ENCODE measurements at places on chromosomes 11 and 22.

DNA sequence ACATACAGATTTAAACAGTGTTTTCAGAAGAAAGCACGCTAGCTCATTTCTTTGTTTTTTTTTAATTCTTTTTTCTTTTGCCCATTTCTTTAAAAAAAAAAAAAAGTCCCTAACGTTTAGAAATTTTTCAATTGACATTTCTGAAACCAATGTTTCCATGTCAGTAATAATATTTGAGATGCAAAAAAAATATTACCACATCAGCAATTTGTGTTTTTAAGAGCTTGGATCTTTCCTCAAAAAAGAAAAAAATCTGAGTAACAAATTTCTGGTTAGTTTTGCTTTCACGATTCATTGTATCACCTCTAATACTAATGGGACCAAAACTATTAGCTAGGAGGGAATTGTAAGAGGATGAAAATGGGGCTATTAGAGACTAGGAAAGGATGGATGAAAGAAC is 39.9 kb upstream of the ASPHD2 start:
- DNase-seq: no peak

- DNase-seq: no peak
These were observed 1.3 kb upstream of the BBS1 start for GRCh38 chr11:66509131-66509561.

GRCh38 chr11:120168960-120169681 is 31.2 kb upstream of the TRIM29 start:
- peak; percentile 81 for DNase-seq

- no peak for DNase-seq
These were observed 155.7 kb downstream of the BBOX1 start for GRCh38 chr11:27196203-27196897.

DNA sequence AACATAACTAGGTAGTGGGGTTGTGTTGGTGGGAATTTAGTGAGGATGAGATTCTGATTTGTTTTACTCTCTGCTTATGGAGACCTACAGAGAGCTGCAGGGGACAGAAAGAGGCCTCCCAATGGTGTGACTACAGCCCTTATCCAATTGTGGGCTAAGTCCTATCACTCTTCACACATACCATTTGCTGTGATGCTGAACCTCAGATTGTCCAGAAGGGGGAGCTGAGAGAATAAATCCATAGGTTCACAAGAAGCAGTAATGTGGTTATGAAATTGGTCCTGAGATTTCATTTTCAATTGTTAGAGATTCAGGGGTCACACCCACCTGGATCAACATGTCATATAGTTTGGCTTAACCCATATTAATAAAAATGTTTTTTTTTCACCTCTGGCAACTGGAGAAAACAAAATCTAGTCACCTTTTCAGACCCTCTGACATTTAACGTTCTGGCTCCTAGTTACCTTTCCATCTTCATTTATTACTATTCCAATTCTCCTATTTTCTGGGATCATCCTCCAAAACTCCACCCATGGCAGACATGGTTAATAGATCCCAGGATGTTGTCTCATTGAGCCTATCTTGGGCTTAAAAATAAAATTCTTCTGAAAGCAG is 53.3 kb upstream of the PTPN5 start:
- DNase-seq: peak; percentile 68

GRCh38 chr11:104798789-104799188 is 99.5 kb downstream of the CASP12 start:
- no peak for DNase-seq

DNA sequence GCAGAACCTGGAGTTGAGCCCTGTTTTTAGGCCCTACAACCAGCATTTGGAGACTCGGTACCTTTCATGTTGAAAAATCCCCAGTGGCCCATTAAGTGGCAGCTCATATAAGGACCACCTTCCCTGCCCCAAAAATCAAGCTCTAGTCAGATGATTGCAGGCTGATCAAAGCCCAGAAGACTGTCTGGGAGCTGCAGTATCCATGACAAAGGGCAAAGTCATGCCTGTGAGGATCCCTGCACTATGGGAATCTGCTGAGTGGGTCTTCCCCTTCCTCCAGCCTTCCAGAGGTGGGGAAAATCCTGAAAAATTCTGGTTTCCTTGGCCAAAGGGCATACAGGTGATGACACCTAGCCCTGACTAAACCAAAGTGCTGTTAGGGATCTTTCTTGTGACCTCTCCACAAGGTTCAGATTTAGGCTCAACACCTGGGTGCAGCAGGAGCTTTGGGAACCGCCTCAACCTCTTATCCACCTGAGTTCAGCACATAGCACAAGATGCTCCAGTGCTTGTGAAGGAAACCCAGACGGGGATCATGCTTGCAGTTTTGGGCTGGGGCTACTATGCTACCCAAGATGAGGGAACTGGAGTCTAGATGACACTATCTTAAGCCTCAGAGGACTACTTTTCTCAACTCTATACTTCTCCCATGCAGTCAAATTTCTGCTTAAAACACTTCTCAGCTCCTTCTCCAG is 1.2 kb upstream of the TRIM3 start:
- peak; percentile 50 for DNase-seq

GRCh38 chr11:95849087-95849825 is 59.0 kb downstream of the CEP57 start:
- peak; percentile 84 for DNase-seq

GRCh38 chr11:102458548-102458947 is 6.0 kb upstream of the TMEM123 start:
- DNase-seq: no peak
